Activated CD4-positive, alpha-beta T cell treated with anti-CD3 and anti-CD28 coated beads, Interleukin-2, Interleukin-4, amounts not matched to agents 100 ng/mL and 50 ng/mL, durations not matched to agents 16 hours and 8 hours (primary cell): ENCODE measurements at places on chromosomes 7 and 10.

DNA sequence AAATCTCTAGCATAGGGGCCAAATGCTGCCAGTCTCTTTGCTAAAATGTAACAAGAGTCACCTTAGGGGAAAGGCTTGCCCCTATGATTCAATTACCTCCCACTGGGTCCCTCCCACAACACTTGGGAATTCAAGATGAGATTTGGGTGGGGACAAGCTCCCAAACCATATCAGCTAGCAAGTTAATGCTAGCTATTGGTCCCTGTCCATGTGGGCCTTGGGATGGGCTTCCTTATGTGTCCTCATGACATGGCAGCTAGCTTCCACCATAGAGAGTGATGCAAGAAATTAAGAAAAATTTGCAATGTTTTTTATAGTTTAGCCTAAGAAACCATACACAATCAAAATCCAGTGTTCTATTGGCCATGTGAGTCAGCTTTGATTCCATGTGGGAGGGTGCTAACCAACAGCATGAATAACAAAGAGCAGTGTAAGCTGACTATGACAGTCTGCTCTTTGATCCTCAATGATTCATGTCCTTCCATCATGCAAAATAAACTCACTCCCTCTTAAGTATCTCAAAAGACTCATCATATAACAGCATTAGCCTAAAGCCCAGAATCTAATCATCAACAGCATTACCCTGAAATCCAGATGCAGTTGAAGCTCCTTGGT, 21.7 kb upstream of the ZNF365 start:
- DNase-seq: no peak

DNA sequence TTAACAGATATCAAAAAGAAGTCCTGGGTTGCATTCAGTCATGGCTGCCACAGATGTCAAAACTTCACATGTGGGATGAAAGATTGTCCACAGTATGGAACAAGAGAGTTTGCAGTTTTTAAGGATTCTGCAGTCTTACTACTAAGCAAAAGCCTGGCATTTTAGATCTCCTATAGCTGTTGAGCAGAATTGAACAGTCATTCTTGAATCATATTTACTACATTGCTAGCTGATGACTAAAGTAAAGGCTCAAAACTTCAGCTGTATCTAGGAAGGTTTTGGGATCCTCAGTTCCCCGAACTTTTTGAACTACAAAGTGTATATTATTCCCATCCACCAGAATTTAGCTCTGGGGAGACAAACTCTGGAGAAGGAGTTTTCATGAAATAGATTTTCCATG, 31.0 kb downstream of the BET1 start:
- no peak for DNase-seq

GRCh38 chr7:140060243-140060630, 2.5 kb downstream of the PARP12 start:
- DNase-seq: peak; percentile 22

DNA sequence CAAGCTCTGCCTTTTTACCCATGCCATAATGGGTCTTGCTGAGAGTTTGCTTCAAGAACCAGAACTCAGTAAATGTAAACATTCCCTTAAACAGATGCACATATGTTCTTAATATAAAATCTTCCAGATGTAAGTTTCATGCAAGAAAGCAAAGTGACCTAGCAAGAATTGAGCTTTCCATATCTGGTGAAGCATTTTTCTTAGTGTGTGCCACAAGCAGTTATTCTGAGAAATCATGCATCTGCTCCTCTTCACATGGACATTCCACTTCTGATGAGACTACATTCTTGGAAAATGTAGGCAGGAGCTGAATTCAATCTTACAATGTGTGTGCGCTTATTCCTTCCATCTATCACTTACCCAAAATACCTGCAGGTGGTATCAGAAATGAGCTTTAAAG, 227.8 kb upstream of the LRRTM3 start:
- no peak for DNase-seq

DNA sequence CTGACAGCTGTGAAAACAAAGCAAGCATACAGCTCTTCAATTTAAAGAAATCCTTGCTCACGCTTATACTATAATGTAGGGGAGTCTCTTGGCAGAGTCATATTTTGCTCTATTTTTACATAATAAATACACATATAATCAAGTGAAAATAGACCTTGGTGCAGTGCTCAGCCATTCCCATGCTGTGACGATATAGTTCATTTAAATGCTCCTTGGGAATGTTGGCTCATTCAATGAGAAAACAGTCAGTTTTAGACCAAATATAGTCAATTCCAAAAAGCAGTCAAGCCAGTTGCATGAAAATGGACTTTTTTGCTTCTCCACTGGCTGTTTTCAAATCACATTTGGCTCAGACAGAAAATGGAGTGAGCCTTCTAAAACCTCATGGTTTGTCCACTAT, 587.4 kb downstream of the SUGCT start:
- DNase-seq: no peak

GRCh38 chr10:72691470-72691862, 477 bp upstream of the MCU start:
- no peak for DNase-seq

DNA sequence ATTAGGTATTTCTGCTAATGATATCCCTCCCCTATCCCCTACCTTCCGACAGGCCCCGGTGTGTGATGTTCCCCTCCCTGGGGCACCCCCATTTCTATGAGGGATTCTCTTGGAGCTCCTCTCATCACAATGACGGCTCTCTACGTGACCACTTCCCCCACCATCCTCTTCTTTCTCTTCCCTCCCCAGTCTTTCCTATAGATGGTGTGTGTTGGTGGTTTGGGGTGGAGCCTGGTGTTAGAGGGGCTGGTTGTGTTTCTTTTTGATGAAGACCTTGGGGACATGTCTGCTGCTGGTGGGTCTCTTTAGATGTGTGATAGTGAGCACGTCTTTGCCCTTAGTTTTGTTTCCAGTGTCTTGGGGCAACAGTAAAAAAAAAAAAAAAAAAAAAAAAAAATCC, 28.6 kb downstream of the RPS24 start:
- DNase-seq: no peak

GRCh38 chr7:98930921-98931320, 52.6 kb downstream of the TRRAP start:
- peak; percentile 74 for DNase-seq

DNA sequence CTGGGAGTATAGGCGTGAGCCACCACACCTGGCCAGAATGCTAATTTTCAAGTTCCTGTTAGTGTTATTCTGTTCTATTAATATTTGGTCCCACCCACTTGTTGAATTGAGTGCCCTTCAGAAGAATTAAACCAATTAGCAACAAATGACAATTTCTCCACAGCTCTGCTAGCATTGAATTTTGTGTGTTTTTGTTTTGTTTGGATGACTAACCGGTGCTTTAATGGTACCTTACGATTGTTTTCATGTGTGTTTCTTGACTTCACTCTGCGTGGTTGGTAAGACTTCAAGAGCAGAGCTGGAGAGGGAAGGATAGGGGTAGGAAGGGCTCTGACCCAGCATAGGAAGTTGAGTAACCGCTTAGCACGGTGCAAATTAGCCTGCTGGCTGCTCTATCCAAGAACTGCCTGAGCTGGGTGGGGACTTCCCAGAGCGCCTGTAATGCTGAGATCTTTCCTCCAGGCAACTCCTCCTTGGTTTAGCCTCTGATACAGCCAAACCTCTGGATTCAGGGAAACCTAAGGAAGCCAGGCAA, 4.6 kb downstream of the ARPC1B start:
- peak; percentile 65 for DNase-seq

DNA sequence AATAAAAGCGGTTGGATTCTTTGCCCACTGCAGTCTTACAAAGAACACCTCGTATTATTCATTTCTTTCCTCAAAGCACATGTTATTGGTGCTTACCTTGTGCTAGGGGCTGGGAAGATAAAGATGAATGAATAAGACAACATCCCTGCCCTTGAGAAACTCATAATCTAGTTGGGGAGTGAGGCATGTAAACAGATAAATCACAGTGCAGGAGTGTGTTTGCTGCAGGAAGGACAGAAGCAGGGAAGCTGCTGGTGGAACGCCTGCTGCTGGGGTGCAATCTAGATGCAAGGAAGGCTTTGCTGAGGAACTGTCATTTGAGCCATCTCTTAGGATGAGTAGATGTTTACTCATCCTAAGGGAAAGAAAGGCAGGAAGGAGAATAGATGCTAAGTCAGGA, 135.6 kb downstream of the TMEM178B start:
- no peak for DNase-seq

GRCh38 chr10:115001506-115002381, 63.7 kb downstream of the TRUB1 start:
- no peak for DNase-seq

GRCh38 chr7:149669121-149669818, 104.1 kb downstream of the ZNF467 start:
- peak; percentile 4 for DNase-seq

DNA sequence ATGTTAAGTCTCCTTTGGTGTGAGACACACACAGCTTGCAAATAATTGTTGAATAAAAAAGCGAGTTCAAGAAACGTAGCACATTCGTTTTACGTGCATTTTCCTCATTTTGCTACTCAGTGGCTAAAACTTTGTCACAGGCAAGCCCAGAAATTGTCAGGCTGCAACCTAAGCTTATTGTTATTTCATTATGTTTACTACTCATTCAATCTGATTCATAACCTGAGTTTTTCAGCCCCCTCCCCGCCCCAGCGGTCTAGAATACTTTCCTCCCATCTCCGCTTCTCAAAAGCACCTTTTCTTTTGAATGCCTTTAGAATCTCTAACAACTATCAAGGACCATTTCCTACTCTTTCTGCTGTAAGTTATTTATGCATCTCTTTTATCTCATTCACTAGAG, 1.1 kb downstream of the FAM133B start:
- DNase-seq: no peak

GRCh38 chr7:87877366-87878040, 1.2 kb downstream of the DBF4 start:
- no peak for DNase-seq

- DNase-seq: no peak
Observed at GRCh38 chr10:30070001-30070685, 10.8 kb upstream of the JCAD start.

GRCh38 chr7:84245835-84246234, 51.2 kb upstream of the SEMA3A start:
- DNase-seq: no peak
